ENCODE measurements at places on chromosomes 16 and 17. TPM values are rescaled to one million over a fixed set of nuclear protein-coding genes. Genes with fewer than 3 reads are reported as not detected.

DNA sequence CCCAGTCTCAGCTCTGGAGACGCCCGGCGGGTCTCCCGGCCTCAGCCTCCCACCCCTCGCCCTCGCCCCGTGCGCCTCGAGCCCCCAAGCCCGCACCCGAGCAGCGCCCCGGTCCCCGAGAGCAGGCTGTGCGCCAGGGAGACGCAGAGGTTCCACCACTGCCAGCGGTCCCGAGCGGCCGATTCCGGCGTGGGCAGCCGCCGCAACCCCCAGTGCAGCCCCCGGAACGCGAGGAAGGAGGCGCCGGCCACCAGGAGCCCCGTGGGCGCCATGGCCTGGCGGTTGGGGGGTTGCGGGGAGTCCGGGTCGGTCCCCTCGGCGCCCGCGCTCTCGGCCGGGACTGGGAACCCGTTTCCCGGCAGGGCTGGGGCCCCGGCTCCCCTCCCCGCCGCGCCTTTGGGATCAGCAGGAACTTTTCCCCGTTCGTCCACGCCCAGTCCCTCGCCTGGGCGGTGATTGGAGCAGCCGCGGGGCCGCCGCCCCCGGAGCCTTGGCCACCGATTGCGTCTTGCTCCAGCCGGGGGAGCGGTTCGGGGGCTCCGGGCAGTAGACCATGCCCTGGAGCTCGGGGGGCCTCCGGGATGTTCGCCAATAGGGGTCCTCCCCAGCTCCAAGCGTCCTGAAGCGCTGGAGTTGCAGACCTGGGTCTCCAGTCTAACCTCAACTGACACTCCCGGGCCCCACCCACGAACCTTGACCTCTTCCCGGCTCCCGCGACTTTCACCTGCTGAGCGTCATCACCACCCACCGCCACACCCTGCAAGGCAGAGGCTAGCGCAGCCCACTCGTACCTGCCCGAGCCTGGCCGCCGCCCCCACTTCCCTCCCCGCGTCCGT, at the start of gene TLCD2:
TSS of gene TLCD2 (minus strand) at position 407 of the 836 bp plus-strand sequence. CDS start at position 272, 135 bp downstream.
- no peak for DNase-seq

TVP23C gene
- 18.6 TPM for total RNA-seq

GRCh38 chr17:76725580-76726230, 701 bp downstream of the JMJD6 start:
- DNase-seq: peak; percentile 70

CSH1 gene
- total RNA-seq: not detected

DNA sequence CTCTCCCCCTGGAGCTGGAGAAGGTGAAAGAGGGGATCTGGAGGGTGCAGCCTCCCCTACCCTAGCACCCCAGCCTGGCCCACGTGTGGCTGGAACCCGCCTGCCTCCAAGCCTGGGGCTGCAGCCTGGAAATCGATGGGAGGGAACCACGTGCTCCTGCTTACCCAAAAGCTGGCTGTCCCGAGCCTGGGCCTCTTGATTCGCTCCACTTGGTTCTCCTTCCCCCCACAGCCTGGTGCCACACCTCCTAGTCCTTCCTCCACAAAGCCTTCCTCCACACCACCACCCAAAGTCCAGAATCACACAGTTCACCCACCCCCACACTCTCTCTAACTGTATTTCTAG, 29.3 kb downstream of the CFAP20 start:
- no peak for DNase-seq

SLC16A6 gene
- 10.7 TPM for total RNA-seq
